Nasal cavity respiratory epithelium epithelial cell of viscerocranial mucosa (primary cell): ENCODE measurements at places on chromosomes 6 and 20. TPM values are rescaled to one million over a fixed set of nuclear protein-coding genes. Genes with fewer than 3 reads are reported as not detected.

BEND6 gene
- 2.1 and 3.5 TPM in 2 replicates for total RNA-seq

GCNT2 gene
- 16.7 and 28.7 TPM in 2 replicates for total RNA-seq

ERVFRD-1 gene
- total RNA-seq, result not detected in 2 replicates

UBE2J1 gene
- 23.1 and 39.6 TPM in 2 replicates for total RNA-seq

SOX18 gene
- not detected in 2 replicates for total RNA-seq
